ENCODE measurements at places on chromosomes 5 and 9.

DNA sequence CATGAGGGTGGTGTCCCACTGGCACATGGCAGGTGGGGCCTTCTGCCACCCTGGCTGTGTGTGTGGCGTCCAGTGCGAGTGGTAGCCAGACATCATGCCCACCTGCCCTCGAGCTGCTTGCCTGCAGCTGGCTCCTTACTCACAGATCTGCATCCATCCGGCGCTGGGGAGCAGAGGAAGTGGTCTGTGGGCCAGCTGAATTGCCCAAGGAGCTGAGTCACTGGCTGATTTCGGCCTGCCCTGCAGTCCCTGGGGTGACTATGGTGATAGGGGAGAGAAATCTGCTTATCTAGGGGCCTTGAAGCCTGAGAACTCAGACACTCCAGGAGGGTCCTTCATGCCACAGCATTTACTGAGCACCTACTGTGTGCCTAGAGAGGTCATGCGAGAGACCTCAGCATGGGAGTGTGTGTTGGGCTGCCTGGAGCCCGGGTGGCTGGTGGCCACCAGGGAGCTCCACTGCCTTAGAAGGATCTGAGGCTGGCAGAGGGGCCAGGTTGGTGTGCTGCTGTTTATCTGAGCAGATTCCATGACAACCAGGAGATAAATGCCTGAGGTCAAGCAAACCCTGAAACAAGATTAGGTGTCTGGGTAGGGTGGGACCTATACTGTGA lies 57.1 kb downstream of the SLC22A5 start:
- DNase-seq, result peak; percentile 46

DNA sequence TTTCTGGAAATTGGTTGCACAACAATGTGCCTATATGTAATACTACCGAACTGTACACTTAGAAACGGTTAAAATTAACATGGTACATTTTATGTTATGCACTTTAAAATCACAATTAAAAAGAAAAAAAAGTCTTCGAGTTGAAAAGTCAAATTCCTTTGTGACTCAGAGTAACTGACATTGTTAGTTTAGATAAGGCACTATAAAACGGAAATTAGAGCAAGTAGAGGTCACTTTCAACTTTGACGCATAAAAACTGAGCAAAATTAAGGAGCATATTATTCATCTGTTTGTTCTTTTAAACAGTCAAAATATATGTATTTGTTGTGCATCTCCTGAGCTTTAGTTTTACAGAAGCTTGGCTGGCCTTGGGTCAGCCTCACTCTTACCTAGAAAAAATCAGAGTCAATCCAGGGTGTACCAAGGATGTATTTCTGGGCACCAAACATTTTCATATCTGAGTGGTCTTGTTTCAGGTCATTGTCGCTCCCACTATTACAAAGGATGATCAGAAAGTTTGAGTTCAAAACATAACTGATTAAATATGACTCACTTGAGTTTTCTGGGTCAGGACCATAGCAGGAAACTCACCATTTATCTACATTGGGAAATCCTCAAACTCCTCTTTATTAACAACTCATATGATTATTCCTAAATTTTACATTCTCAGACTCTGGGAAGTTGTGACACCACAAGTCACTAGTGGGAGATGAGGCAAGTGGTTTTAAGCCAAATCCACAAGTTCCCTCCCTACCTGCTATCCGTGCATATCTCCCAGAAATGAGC lies 160.6 kb downstream of the CCDC192 start:
- no peak for DNase-seq

- DNase-seq, result no peak
Measured at GRCh38 chr9:22374051-22374450, 72.6 kb upstream of the DMRTA1 start.

- DNase-seq, result no peak
Measured at GRCh38 chr9:97395745-97396144, 16.2 kb upstream of the TDRD7 start.

DNA sequence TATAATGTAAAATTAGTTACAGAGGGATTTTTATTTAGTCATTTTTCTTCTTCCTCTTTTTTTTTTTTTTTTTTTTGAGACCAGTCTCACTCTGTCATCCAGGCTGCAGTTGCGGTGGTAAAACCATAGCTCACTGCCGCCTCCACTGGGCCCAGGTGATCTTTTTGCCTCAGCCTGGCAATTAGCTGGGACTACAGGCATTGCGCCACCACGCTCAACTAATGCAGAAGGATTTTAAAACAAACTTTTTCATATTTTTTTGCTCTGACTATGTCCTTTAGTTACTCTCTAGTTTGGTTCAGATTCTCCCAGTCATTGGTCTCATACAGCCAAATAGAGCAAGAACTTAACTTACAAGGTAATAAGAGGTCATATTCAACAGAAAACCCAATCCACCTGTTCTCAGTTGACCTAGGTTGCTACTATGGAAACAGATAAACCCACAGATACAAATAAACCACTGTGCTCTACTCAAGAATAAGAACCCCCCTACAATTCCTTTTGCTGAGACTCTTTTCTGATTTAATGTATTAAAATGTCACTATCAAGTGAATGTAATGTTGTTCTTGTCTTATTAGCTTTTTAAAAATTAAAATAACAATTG lies 50.1 kb upstream of the TTC39B start:
- no peak for DNase-seq

GRCh38 chr9:120689860-120690259 lies 24.4 kb downstream of the MEGF9 start:
- DNase-seq, result no peak

GRCh38 chr5:147436596-147436995 lies 73.3 kb downstream of the DPYSL3 start:
- no peak for DNase-seq

DNA sequence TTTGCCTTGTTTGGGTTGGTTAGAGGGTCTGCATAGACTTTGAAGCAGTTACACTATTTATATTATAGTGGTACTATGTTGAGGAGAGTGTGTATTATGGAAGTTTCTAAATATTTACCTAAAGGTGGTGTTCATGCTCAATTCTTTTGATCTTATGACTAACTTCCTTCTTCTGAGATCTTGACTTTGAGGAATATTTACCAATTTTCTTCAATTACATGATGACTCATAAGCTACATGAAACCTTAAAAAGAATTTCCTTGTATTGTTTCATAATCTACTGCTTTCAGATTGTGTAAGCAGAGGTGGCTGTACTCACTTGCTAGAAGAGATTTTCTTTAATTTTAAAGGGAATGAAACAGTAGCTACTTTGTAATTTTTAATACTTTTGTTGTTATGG lies 276.1 kb downstream of the TAF11L14 start:
- DNase-seq, result no peak

DNA sequence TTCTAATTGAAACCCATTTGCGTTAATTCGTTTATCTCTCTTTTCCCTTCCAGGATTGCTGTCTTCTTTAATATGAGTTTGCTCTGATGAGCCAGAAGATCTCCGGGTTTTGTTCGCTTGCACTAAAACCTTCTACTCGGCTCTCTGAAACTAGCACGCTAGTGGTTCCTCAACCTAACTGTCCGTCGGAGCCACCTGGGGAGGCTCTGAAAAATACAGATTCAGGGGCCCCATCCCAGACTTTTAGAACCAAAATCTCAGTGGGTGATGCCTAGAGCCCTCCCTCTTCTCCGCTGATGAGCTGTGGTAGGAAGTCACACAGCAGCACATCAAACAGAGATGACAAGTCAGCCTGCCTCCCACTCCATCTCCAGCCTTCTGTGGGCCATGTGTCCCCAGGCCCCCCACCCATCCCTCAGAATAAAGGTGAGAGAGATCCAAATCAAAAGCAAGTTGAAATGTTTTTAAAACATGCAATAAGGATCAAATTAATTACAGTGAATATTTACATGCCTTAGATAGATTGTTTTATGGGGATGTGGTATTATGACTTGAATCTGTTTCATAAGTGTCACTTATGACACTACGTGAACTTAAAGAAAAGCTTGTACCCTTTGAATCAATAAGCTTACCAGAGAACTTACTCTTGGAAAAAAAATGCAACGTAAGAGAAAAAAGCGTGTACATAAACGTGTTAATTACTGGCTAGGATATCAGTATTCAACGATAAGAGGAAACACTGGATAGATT lies 16.4 kb downstream of the FCN2 start:
- no peak for DNase-seq

DNA sequence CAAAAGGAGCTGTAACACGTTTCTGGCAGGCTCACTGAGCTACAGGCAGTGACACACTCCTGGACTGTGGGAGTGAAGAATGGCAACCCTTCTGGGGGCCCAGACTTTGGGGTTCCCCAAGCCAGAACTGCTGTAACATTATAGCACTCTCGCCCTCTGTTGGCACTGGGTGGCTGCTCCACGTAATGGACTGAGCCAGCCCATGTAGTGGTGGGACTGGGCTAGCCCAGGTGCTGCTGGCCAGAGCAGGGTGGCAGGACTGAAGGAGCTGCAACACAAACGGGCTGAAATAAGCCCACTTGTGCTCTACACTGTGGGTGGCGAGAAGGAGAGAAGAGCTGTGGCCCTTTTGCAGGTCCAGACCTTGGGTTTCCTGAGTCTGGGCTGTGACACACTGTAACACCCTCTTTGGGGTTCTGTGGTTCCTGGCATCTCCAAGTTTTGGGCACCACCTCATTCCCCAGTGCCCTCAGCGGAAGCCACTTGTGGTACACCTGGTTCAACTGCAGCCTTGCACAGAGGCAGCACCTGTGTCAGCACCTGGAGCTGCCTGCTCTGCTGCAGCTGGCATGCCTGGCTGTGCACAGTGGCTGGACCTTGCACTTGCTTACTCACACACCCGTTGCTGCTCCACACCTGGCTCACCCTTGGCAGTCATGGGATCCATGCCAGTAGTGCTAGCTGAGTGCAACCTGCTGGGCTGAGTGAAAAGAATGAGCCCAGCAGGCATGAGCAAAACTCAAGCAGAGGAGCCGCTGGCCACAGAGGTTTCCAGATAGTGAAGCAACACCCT lies 95.0 kb upstream of the PRR16 start:
- DNase-seq, result no peak

Measured in stimulated activated CD8-positive, alpha-beta memory T cell treated with anti-CD3 and anti-CD28 coated beads, Interleukin-15, amount 100 ng/mL, for 4 hours (primary cell).